ENCODE measurements at places on chromosomes 2 and 18.
A peak's percentile ranks its signal among the peaks of the same experiment; 100 is the strongest.

DNA sequence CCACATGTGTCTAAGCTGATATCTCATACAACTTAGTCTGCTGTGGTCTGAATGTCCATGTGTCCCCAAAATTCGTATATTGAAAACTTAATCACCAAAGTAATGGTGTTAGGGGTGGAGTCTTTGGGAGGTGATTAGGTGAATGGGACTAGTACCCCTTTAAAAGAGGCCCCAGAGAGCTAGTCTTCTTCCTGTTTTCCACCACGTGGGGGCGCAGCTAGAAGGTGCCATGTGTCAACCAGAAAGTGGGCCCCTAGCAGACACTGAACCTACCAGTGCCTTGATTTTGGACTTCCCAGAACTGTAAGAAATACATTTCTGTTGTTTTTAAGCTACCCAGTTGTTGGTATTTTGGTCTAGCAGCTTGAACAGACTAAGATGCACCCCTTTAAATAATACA, 86.6 kb downstream of the ASB1 start:
- no peak for DNase-seq

- no peak for DNase-seq
Measured at GRCh38 chr18:42977982-42978637, 137.4 kb downstream of the RIT2 start.

- DNase-seq: no peak
Measured at GRCh38 chr2:12577567-12578253, 139.0 kb upstream of the TRIB2 start.

DNA sequence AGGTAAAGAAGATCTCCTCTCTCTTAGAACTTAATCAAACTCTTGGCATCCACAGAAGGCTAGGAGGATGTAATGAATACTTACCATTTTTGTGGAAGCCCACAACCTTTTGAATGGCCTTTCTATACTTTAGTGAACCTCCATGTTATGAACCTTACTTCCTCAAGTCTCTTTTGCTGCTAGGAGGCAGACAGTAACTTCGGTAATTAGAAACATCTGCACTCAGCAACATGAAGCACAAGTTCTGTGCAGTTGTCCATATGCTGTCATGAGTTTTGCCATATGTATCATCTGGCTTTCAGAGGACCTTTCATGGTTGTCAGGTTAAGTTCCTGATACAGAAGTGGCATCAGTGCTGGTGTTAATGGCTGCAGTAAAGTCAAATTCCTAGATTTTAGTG, 50.4 kb downstream of the PDK1 start:
- DNase-seq: no peak

DNA sequence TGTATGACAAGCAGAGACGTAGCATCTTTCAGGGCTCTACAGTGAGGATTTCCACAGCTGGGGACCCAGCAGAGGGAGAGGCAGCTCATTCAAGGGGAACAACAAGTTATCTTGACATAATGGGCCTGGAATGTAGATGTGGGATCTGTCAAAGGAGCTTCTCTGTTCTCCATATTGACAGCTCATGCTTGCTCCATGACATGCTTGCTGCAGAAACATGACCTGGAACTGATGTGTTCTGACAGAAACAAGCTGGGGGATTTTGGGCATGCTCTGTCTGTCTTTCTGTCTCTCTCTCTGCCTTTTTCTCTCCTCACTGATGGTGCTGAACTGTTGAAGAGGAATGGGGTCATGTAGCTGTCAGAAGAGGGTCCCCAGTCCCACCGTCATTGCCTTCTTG, 79.6 kb downstream of the MMADHC start:
- DNase-seq: no peak

- no peak for DNase-seq
Measured at GRCh38 chr2:66201242-66201641, 233.7 kb upstream of the MEIS1 start.

- DNase-seq: no peak
Measured at GRCh38 chr2:1806254-1806653, 61.9 kb upstream of the PXDN start.

DNA sequence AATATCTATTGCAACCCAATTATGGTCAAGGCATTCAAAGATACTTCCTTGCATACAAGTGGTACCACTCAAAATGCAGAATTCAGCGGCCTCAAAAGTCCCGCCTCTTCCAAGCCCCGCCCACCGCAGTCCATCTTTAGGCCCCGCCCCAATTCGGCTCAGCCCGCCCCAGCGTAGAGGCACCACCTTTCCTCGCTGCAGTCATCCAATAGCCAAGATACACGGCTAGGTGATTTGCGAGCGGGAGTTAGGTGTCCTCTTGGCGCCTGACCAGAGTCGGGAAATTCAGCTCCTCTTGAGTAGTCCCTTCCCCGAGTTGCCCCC, 431 bp upstream of the SEC11C start:
- peak; percentile 81 for DNase-seq

DNA sequence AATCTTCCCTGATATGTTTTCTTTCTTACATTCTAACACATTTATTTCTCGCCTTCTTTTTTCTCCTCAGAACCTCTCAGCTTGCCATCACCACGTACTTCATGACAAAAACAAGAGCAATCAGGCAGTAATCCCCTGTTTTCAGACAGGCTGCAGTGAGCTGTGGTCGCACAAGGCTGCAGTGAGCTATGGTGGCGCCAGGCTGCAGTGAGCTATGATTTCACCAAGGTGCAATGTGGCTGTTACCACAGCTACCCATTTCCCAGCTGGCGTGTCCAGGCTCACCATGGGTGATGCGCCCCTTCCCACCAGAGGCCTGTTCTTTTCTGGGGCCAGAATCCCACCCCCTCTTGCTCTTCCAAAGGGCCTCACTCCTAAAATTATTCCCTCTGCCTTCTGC, 25.8 kb downstream of the TCF23 start:
- no peak for DNase-seq

DNA sequence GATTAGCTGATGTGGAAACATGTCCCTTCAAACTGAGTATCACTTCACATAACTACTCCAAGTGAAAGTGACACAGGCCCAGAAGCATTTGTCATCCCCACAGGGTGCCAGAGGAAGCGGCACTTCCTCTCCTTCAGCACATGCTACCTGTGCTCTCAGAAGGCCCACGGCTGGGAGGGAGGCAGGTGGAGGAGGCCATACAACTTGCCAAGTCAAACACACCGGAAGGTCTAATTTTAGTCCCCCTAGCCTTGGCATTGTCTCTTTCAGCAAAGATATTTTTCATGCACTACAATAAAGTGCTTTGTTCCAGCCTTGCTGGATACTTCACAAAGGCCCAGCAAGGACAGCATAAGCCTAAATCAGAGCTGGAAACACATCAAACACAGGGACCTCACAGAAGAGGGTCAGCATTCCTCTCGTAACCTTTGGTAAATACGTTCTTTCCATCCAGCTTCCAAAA, 38.0 kb downstream of the VSNL1 start:
- no peak for DNase-seq
